Gastroesophageal sphincter (tissue), 4 donors: ENCODE measurements at places on chromosomes 3 and 15.

GRCh38 chr3:59289831-59290230 lies 240.0 kb upstream of the CFAP20DC start:
- ATAC-seq = no peak

DNA sequence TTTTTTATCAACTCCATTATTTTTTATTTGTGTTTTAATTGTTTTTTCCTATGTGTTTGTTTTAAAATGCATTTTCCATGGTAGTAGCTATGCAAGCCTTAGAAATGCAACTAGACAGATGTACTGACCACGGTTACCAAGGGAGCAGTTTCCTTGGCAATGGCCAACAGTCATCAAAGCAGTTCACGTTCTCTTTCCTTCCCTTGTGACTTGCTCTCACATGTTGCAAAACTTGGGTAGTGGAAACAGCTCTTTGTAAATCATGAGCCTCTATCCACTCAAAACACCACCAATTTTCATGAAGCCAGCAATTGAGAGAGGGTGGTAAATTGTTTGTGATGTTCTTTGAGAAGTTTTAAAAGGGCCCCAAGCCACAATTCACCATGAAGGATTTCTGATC lies 499.4 kb upstream of the MDFIC2 start:
- peak; percentile 84 for ATAC-seq

DNA sequence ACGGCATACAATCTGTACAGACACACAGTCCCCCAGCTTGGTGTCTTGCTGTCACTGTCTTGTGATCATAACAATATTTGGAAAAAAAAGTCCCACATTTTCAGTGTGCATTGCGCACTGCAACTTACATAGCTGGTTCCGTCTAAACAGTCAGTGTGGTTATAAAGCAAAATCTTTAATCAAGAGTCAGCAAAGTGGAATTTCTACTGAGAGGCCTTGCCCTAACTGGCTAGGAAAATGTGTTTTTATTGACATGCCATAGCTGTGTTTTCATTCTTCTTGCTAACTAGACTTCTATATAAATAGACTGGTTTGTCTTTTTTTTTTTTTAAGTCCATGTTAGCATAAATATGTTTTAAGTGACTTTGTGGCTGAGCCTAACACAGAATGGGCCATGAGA lies 174.8 kb downstream of the POLR2M start:
- ATAC-seq = no peak

- ATAC-seq = no peak
These were observed 116.2 kb upstream of the LSAMP start for GRCh38 chr3:116561529-116561928.

GRCh38 chr15:43107751-43108150 lies 1.9 kb upstream of the UBR1 start:
- ATAC-seq = no peak

DNA sequence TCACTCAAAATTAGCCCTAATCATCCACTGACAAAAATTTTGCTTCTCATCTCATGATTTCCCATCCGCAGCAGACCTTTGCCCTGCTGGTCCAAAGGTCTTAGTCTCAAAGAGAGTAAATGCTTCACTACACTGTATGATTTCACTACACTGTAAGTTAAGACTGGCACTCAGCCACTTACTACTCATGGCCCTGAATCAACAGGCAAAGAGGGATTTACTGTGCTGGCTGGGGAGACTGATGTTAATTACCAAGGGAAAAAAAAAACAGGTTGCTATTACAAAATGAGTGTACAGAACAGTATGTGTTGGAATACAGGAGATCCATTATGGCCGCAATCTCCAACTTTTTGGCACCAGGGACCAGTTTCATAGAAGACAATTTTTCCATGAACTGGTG lies 214.8 kb downstream of the ZMAT3 start:
- peak; percentile 36 for ATAC-seq

DNA sequence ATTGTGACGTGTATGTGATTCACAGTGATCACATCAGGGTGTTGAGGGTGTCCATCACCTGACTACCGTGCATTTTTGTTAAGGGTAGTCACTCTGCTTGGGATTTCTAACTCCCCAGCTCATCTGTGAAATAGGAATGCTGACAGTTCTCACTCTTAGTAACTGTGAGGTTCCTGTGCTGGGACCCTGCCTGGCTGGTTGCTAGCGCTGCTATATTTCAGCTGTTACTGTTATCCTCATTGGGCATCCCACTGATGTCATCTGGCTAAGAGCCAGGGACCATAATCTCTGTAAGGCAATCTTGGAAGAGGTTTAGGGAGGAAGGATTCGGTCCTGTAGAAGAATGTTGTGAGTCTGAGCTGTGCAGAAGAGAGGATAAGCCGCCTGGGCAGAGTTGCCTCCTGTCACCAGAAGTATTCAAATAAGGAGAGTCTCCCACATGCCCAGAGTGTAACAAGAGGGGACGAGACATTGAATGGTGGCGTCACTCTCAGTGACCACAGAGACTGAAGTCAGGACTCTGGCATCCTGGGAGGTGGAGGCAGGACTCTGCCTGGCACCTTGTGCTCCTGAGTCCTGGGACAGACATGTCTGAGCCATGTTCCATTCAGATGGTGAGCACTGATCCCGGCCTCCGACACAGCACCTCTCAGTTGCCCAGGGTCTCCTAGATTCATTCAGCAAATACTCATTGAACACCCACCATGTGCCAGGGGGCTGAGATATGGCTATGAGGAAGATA lies 52.2 kb downstream of the FBLN2 start:
- no peak for ATAC-seq

DNA sequence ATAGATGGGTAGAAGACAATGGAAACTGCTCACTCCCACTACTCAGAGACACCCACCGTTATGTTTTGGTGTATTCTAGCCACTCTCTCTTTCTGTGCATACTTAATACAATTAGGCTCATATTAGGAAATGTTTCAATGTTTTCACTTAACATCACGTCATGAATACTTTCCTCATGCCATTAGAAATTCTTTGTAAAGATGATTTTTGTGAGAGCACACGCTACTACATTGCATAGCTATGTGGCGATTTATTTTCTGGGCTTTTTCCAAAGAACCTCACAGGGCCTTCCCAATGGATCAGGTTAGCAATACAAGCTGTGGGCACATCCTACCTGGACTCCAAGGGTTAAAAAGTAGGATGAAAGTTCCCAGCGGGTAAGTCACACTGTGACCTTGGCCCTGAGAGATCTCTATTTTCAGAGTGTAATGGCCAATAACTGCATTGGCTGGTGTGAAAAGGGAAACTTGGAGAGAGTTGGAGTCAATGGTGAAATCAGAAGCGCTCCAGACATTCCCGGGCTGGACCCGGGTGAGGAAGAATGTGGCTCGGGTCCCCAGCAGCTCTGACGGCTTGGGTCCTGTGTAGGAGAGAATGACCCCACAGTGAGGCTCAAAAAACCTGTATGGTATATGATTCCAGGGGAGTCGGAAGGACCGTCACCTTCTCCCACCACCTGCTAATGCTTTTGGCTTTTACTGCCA lies 25.8 kb upstream of the TGM5 start:
- ATAC-seq = peak; percentile 39

DNA sequence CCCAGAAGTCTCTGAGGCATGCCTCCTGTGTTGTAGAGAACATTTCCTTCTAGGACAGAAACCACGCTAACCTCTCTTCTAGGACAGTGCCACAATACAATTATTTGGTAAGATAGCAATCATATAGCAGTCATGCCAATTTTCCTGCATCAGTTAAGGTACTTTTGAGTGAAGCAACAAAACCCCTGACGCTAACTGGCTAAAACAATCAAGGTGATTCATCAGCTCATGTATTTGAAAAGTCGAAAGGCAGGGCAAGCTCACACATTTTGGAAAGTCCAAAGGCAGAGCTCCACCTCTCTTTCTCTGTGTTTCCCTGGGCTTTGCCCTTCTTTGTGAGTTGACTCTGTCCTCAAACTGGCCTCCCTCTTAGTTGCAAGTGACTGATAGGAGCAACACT lies 10.1 kb downstream of the TERC start:
- no peak for ATAC-seq

GRCh38 chr3:139757448-139758030 lies 79.8 kb upstream of the NMNAT3 start:
- ATAC-seq = no peak

GRCh38 chr3:113211330-113212149 lies at the start of gene BOC:
Gene BOC (plus strand): TSS chr3:113211557. CDS start chr3:113249803, 38,246 bp downstream.
- peak; percentile 82 for ATAC-seq

DNA sequence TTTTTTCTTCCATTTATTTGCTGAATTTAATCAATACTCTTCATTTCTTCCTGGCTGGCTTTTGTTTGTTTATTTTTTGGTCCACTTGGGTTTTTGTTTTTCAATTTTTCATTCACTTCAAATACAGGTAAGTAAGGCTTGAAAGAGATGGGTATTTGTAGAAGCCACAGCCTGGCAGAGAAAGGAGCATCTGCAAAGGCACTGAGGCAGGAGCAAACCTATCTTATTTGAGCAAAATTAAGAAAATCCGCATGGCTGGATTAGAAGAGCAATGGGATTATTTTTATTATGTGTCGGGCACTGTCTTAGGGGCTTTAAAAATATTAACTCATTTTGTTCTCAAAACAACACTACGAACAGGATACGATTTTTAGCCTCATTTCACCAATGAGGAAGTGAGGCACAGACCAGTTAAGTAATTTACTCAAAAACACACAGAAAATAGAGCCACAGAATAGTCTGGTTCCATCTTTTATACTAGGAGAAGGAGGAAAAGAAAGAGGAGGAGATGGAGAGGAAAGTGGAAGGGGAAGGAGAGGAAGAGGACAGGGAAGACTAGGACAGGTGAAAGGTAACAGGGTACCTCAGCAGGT lies 35.1 kb upstream of the CCDC80 start:
- no peak for ATAC-seq

GRCh38 chr3:23805210-23805632 lies 534 bp upstream of the UBE2E1 start:
- no peak for ATAC-seq

GRCh38 chr15:90063770-90064247 lies 38.5 kb downstream of the IDH2 start:
- peak; percentile 7 for ATAC-seq

- no peak for ATAC-seq
These were observed 60.1 kb upstream of the PFN2 start for GRCh38 chr3:150030841-150031240.

GRCh38 chr3:54719914-54720313 lies 207.9 kb downstream of the LRTM1 start:
- no peak for ATAC-seq

GRCh38 chr3:135622656-135623055 lies 342.9 kb upstream of the PPP2R3A start:
- ATAC-seq = no peak

- ATAC-seq = no peak
These were observed 10.8 kb downstream of the GHRL start for GRCh38 chr3:10281951-10282350.

GRCh38 chr3:173762501-173762900 lies 365.0 kb downstream of the NLGN1 start:
- no peak for ATAC-seq

DNA sequence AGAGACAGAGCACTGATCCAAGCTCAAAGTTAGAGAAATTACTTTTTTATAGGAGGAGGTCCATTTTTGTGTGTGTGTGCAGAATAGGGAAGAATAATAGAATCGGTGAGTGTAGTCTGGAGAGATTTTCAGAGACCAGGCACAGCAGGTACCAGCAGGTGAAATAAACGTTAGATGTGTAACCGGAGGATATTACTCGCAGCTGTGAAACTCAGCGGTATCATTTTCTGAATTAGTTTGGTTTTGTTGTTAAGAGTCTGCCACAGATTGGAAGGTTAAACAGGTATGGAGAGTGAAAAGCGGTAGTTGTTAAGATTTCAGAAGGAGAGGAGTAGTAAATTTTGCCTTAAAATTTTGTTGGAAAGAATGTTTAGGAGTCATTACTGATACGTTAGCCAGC lies 69.9 kb downstream of the RGMA start:
- no peak for ATAC-seq

DNA sequence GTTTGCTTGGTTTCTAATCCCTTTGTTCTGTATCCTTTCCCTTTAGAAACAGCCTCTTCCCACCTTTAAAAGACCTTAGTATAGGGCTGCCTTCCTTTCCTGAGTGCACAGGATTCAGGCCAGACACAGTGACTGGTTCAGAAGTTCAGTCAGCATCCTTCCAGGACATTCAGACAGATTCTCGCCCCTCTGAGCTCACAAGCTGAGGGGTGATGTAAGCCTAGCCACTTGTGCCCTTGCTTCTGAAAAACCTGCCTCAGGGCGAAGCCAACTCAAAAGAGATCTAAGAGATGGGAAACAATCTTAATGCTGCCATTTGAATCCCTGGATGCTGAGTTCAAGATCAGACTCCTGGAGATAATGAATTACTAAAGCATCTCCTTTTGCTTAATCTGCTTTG lies 6.7 kb upstream of the NSMCE3 start:
- no peak for ATAC-seq

GRCh38 chr3:16503191-16503776 lies 10.2 kb downstream of the RFTN1 start:
- no peak for ATAC-seq

- no peak for ATAC-seq
These were observed 25.3 kb upstream of the HRH1 start for GRCh38 chr3:11128682-11129632.

DNA sequence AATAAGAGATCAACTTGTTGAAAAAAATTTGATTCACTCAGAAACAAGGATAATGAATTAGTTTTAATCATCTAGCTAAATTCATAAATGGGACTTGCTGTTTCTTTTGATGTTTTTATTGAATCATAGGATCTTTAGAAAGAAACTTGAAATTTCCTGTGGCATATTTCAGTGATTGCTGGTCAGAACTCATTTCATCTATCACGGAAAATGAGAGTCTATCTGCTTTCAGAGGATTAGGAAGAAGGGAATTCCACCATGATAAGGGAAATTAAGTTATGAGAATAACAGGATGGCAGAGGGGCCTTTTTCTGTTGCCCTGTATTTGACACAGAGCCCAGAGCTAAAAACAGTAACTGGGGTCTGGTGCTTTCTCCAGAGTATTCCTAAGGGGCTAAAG lies 44.9 kb upstream of the CCNL1 start:
- no peak for ATAC-seq

GRCh38 chr3:183924956-183925355 lies 40.3 kb upstream of the PARL start:
- no peak for ATAC-seq

GRCh38 chr3:160564258-160564911 lies 986 bp downstream of the KPNA4 start:
- no peak for ATAC-seq

DNA sequence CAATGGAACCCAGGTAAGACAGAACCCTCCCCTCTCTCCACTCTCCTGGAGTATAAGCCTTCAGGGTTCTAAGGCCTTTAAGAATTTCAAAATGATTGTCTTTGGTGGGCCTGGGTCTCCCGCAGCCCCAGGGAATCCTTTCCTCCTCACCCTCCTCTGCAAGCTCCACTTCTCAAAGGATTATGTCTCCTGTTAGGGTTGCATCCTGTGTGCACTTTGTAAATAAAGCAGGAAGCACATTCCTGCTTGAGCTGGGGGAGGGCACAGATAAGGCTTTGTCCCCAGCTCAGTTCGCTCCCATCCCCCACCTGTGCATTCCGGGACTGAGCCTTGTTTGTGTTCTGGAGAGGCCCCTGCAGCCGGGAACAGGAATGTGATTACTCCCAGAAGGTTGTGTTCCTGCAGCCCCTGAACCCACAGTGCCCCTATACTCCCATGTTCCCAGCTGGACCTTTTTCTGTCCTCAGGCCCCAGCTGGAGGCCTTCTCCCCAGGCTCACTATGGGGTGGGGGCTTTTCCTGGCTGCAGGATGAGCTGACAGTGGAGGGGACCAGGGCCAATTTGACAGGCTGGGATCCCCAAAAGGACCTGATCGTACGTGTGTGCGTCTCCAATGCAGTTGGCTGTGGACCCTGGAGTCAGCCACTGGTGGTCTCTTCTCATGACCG lies 9.5 kb downstream of the TYRO3 start:
- no peak for ATAC-seq
